Brain (organoid and tissue), 16 donors: ENCODE measurements at places on chromosomes 4 and X.

DNA sequence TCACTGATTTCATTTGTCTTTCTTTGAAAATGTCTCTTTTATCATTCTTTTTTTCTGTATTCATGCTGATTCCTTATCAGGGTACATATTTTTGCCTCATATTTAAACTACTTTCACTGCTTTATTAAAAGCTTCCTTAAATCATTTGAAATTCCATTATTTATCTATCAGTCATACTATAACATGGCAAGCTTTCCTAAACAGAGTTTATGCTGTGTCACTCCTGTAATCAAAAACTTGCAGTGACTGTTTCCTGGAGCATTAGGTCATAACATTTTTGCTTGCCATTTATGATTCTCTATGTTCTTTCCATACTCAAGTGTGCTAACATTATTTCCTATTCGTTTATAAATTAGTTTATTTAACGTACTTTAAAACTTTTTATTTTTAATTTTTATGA, 203.7 kb downstream of the BMPR1B start:
- no peak for DNase-seq

- no peak for DNase-seq
Observed at GRCh38 chr4:100129774-100130173, 60.5 kb downstream of the DDIT4L start.

DNA sequence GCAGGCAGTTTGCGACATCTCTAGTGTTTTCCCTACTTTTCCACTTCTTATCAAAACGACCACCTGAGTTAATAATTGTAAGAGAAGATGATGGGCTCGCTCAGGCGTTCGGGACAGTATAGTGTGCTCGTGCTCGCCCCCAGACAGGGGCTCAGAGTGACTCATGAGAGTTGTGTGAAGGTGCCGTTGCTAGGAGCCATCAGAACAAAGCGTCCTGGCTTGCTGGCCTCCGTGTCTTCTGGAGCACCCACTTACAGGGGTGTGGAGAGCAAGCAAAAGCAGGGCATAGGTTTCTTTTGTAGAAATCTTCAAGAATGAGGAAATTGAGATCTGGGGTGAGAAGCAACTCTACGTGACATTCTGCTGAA, 73.0 kb upstream of the ADGRG2 start:
- no peak for DNase-seq

- DNase-seq = no peak
Observed at GRCh38 chr4:113636877-113637276, 124.7 kb downstream of the CAMK2D start.

DNA sequence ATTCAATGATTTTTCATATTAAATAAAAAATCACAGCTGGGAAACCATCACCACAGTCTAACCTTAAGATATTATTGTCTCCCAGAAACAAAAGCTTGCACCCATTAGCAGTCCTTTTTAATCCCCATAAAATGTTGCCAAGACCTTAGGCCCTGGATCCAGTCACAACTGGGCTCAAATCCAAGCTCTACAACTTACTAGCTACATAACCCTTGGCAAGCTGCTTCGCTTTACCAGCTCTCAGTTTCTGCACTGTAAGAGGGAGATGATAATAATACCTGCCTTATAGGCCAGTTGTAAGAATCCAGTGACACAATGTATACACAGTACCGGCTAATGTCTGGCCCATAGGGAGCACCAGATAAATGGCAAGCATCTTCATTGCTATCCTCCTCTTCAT, 400.9 kb upstream of the FGF13 start:
- no peak for DNase-seq

GRCh38 chr4:122758033-122758432, 25.5 kb downstream of the BBS12 start:
- DNase-seq = peak; percentile 58

DNA sequence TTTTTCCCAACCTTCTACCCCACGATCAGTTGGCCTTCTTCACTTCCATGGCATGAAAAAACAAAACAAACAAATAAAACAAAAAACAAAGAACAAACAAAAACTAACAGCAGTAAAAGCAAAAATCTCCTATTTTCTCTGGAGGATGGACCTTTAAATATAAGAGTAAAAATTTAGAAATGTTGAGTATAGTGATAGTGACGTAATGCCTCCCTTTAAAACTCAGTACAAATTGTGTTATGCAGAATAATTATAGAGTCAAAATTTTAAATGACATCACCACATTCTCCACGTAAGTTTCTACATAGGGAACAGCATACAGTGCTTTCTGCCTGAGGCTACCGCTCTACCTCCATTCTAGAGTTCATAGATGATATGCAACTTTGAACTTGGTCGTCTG, 2156.4 kb downstream of the PCDH7 start:
- no peak for DNase-seq

GRCh38 chrX:53163436-53163835, 61.6 kb downstream of the KDM5C start:
- no peak for DNase-seq

DNA sequence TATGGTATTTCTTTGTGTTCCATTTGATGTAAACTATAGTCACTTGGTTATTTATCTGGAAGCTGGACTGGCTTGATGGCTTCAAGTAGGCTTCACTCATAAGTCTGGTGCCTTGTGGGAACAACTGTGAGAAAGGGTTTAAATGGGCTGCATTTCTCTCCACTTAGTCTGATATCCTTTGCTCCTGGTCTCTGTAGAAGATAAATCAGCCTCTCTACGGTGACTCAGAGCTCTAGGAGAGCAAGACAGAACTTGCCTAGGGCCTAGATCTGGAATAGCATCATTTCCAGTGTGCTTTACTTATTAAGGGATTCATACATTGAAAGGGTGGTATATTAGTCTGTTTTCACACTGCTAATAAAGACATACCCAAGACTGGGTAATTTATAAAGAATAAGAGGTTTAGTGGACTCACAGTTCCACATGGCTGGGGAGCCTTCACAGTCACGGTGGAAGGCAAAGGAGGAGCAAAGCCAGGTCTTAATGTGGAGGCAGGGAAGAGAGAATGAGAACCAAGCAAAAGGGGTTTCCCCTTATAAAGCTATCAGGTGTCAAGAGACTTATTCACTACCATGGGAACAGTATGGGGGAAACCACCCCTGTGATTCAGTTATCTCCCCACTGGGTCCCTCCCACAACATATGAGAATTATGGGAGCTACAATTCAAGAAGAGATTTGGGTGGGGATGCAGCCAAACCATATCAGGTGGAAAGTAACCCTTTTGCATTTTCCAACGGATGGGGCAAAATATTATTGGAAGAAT, 1746.4 kb upstream of the PCDH7 start:
- DNase-seq = no peak

DNA sequence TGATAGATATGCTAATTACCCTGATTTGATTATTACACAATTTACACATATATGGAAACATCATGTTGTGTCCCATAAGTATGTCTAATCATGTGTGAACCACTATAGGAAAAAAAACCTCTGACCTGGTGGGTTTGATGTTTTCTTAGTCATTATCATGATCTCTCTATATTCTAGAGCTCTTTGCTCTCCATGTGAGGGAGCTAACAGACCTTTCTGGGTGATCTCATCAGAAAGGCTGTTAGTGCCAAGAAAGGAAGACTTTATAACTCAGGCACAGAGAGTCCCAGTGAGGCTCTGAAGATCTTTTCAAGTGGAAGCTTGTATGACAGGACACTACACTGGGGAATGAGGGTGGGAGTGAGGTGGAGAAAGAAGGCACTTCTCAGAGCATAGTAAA, 527.7 kb upstream of the MAGEB2 start:
- no peak for DNase-seq

DNA sequence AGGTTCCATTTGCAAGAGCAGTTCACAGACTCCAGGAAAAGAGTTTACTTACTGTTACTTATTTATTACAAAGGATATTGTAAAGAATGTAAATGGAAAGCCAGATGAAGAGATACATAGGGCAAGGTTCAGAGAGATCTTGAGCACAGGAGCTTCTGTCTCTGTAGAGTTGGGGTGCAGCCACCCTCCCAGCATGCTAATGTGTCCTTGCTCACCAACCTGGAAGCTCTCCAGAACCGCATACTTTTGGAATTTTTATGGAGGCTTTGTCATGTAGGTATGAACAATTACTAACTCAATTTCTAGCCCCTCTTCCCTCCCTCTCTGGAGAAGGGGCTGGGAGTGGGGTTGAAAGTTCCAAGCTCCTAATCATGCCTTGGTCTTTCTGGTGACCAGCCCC, 857.2 kb downstream of the RPA4 start:
- no peak for DNase-seq

DNA sequence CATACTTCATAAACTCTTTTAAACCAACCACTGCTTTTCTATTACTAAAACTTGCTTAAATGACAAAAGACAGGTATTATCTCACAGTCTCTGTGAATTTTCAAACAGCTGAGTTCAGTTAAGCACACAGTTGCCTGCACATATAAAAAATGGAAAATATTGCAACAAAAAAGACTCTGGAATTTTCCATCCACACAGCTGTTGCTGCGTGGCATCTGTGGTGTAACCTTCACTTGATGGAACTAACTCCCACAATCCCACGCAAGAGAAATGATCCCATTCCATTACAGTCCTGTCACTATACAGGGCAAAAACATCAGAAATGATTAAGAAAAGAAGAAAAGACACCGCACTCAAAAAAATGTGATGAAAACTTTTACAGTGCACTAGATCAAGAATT, 149.8 kb upstream of the TBL1X start:
- no peak for DNase-seq

- no peak for DNase-seq
Observed at GRCh38 chr4:7362341-7362740, 72.4 kb downstream of the PSAPL1 start.

GRCh38 chr4:116849620-116850019, 235.8 kb downstream of the TRAM1L1 start:
- no peak for DNase-seq

DNA sequence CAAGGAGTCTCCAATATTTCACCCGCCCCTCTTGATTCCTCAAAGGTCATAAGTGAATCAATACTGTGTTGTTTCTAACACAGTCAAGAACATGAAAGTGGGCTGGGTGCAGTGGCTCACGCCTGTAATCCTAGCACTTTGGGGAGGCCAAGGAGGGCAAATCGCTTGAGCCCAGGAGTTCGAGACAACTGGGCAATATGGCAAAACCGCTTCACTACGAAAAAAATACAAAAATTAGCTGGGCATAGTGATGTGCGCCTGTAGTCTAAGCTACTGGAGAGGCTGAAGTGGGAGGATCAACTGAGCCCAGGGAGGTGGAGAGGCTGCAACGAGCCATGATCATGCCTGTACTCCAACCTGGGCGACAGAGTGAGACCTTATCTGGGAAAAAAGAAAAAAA, 3.4 kb downstream of the ACSL1 start:
- no peak for DNase-seq

- no peak for DNase-seq
Observed at GRCh38 chrX:20394451-20394850, 127.7 kb upstream of the RPS6KA3 start.

GRCh38 chr4:186240848-186241491, 13.7 kb downstream of the KLKB1 start:
- no peak for DNase-seq

- peak; percentile 65 for DNase-seq
Observed at GRCh38 chr4:165631912-165632311, 241.1 kb upstream of the TLL1 start.

GRCh38 chr4:80259817-80260216, 6.6 kb upstream of the FGF5 start:
- no peak for DNase-seq

DNA sequence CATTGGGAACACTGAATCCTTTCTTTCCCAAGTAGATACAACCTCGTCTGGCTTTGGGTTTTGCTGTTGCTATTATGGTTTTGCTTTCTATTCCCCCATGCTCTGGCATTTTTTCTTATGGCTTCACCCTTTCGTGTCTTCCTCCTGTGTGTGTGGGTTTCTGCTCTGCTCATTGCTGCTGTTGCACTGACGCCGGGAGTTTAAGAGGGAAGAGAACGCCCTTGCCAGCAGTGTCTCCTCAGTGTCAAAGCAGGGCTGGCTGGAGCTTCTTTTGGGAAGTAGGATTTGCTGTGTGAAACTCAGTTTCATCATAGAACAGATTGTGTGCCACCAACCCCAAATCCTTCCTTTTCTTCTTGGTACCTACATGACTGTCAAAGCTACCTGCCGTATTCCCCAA, 63.7 kb downstream of the CLDN22 start:
- DNase-seq = no peak

DNA sequence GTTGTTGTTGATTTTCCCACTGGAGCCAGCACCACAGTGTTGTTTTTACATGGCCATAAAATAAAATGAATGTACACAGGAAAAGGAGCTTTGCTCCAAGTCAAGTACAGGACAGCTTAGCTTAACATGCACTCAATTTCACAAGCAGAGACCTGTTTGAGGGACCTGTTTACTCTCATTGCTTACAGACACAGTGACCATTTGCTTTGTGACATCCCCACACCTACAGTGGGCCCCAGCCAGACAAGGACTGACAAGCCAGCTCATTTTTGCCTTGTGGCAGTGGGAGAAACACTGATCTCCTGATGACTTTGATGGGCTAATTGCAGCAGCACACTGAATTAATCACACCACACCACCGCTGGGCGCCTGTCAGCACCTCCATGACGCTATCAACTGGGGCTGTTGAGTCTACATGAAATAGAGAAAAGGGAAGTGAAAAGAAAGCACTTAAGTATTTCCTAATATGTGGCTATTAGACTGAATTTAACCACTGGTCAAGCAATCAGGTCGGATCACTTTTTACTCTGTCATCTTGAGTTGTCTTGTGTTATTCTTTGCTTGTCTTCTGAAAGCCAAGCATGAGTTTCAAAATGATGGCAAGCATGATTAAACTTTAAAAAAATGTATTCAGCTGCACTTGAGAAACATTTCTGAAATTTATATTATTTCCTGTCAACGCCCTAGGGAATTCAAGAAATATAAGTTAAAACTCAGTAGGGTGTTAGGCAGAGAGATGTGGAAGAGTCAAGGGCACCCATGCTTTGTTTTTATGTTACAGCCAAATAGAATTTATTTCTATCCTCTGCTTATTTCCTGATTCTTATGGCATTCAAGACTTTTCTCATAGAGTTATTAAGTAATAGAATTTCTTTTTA, 557.7 kb downstream of the RAB28 start:
- DNase-seq = no peak

DNA sequence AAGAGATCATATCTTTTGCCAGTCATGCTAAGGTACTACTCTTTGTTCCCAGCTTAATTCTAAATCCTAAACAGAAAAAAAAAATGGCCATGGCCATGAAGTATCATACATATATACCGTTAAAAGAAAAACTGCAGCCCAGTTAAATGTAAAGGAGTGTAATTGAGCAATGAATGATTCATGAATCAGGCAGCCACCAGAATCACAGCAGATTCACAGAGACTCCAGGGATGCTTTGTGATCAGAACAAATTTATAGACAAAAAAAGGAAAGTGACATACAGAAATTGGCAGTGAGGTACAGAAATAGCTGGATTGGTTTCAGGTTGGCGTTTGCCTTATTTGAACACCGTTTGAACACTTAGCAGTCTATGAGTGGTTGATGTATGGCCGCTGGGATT, 42.1 kb upstream of the PDGFC start:
- no peak for DNase-seq

DNA sequence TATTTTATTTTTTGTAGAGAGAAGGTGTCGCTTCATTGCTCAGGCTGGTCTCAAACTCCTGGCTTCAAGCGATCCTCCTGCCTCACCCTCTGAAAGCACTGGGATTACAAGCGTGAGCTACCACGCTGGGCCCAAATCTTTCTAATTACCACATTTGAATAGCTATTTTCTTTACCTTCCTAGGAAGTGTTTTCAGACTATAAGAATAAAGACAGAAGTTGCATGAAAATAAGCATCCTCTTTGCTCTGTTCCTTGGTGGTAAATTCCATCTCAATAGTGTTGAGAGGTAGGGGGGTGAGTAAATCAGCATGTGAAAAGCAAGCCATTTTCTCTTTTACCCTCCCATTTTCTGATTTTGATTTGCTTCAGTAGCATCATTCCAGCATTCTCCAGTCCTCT, 122.4 kb downstream of the LARP7 start:
- no peak for DNase-seq
